ENCODE measurements at places on chromosomes 2 and 18. TPM values are rescaled to one million over a fixed set of nuclear protein-coding genes. Genes with fewer than 3 reads are reported as not detected.
A peak's percentile ranks its signal among the peaks of the same experiment; 100 is the strongest.

DNA sequence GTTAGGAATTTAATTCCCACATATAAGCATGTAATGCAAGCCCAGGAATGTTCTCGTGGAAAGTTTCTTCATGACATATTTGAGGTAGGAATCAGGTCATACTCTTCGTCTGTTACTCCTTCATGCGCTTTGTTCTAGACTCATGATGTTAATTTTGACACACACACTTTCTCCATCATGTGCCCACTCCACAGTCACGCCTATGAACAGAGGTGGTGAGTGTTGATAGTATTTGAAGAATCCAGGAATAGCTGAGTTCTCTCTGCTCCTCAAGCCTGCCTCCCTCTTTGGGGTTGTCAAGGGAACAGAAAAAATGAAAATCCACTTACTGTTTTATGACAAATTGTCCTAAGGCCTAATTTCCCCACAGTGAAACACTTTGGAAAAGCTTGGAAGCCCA is 117.3 kb upstream of the SERPINE2 start:
- DNase-seq: no peak

- no peak for DNase-seq
Measured at GRCh38 chr2:195734395-195734794, 77.4 kb downstream of the SLC39A10 start.

DNA sequence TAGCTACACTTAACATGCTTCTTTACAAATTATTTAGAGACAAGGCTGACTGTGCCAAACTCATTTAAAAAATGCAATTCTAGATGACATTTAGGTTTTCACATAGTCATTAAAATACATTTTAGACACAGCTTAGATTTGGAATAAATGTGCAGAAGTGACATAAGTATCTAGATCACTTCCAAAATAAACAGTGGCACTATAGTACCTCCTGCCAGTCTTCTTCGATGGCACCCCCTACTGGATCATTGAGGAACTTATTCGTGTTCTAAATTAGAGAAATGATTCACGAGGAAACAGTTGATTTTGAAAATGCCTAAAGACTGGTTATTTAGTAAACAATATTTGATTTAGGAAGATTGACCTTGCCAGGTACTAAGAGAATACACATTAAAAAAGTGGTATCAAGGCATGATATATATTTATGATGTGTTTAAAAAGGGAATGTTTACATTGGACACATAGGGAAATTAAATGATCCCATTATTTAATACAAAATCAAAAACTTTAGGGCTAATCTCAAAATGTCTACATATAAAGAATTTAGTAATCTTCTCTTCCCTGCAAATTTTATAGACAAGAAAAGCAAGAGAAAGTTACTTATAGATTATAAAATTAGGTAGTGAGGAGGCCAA is 323.9 kb downstream of the XIRP2 start:
- DNase-seq: peak; percentile 34

Gene DCAF17
- 15.3 TPM for total RNA-seq

- no peak for DNase-seq
Measured at GRCh38 chr2:241910604-241911520, 41.3 kb downstream of the RTP5 start.

DNA sequence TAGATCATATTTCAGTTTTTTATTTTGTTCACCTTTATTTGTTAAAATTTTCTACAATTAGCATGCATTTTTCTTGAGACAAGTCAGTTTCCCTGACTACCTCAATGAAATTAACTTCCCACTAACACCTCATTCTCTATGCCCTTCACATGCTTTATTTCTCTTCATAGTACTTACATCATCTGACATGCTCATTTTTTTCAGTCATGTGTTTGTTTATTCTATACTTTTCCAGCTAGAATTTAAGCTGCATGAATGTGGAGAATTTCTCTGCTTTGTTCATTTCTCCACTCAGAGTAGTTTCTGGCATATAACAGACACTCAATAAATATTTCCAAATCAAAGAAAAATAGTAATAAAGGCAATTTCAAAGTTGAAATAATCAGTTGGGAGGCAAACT is 78.9 kb upstream of the SCN7A start:
- no peak for DNase-seq
